ENCODE measurements at places on chromosomes 2 and 18.

DNA sequence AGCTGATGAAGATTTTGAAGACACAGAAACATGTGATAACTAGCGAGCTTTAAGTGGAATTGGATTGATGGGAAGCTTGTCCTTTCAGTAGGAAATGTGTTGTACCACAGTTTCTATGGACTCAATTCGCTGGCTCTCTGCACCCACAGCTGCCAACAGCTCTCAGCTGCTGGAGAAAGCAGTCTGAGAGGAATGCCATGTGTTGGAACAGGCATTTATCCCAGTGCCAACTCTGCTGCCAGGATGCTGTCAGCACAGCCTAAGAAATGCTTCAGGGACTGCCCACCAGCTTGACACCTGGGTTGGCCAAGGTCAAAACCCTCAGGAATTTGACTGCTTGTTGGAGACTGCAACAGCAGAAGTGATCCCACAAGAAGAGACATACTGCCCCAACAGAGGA lies 193.0 kb upstream of the THSD7B start:
- no peak for DNase-seq

DNA sequence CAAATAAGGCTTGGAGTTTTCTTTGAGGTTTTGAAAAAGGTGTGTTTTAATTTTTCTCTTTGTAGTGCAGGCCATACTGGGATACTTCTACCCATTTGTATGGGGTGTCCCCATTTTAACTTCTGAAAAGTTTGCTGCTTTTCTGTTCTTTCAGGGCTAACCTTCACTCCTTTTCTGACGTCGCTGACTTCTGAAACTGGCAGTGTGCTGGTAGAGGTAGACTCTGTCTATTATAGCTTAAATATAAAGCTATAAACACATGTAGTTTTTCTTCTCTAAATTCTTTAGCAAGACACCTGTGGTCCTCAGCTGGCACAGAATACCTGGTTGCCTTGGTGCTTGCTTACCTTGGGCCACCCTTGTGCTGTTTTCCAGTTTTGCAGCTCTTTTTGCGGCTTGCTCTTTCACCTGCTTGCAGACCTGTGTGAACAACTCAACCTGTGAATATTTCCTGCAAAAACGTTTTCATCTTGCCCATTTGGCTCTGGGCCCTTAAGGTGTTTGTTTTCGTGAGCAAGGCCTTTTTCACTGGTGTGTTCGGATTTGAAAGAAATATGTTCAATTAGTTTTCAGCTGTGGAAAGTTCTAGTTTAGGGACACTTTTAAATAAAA lies 42.2 kb downstream of the PHLPP1 start:
- peak; percentile 72 for DNase-seq

DNA sequence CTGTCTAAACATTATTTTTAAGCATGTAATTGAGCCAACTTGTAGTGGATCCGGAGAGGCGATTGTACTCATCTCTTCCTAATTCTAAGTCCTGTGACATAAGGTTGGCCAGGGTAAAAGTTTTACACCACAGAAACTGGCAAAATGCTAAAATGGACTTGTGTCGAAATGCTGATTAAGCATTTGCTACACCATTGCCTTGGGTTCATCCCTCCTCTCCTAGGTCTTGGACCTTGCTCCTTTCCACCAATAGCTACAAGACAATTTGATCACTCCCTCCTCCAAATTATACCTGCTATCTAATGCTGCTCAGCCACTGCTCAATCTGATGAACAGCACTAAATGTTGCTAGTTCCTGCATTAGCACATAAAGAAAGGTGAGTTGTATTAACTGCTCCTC lies 132.7 kb upstream of the EPC2 start:
- no peak for DNase-seq

DNA sequence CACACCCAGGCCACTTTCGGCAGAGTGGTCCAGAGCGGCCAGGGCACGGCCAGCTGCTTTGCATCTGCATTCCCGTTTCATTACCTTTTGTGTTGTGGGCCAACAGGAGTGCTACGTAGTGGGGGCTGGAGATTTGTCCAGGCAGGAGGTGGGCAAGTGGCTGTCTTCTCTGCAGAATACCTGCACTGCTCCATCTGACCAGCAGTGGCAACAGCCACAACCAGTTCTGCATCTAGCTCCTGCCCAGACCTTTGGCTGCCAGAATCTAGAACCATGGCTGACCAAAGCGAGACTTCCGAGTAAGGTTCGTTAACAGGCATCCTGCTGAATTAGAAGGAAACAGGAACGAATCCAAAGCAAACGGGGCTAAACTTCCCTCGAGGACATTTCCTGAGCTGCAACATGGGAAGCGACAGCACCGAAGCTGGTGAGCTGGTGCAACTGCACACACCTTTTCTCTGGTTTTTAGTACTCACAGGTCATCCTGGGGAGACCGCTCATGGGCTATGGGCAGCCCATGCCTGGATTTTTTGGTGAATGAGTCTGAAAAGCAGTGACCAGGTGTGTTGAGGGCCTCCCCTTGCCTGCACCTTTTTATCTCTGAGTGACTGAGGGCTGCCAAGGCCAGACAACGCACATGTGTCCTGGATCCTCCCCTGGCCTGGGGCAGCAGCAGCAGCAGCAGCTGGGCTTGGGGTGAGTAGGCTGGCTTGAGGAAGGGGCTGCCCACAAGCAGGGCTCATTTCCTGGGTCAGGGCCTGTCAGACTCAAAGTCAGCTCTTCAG lies 10.5 kb downstream of the GDF7 start:
- DNase-seq = no peak

- DNase-seq = no peak
Measured at GRCh38 chr2:133986081-133986837, 267.6 kb upstream of the MGAT5 start.

DNA sequence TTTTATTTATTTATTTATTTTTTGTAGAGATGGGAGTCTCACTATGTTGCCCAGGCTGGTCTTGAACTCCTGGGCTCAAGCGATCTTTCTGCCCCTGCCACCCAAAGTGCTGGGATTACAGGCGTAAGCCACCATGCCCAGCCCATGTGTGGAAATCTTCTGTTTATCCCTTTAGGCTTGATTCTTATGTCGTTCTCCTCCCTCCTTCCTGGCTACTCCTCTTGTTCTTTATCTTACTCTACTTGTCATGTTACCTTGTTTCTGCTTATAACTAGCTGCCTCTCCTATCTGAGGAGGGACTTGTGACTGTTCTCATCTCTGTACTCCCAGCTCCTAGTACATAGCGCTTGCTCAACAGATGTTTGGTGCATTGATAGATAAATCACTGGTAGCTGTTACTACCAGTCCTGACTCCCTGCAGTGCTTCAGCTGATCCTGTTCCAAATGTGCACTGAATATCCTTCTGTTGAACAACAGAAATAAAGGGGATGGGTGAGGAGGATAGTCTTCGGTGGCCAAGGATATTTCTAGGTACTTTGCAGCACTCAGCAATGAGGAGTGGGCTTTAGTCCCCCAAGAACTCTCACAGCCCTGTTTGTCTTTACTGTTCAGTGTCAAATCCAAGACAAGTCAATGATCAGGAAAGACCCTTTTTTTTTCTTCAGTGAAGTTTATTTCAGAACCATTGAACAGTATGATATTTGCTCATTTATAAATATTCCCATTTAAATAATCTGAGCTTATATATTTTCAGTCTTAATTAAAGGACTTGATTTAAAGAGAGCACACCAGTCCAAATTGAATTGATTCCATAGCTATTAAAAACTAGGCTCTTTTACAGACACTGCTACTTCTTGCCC lies 7.2 kb downstream of the IL1B start:
- no peak for DNase-seq

- DNase-seq = no peak
Measured at GRCh38 chr2:144459937-144460336, 60.0 kb downstream of the ZEB2 start.

GRCh38 chr2:178377046-178377445 lies 73.9 kb downstream of the PRKRA start:
- DNase-seq = no peak

DNA sequence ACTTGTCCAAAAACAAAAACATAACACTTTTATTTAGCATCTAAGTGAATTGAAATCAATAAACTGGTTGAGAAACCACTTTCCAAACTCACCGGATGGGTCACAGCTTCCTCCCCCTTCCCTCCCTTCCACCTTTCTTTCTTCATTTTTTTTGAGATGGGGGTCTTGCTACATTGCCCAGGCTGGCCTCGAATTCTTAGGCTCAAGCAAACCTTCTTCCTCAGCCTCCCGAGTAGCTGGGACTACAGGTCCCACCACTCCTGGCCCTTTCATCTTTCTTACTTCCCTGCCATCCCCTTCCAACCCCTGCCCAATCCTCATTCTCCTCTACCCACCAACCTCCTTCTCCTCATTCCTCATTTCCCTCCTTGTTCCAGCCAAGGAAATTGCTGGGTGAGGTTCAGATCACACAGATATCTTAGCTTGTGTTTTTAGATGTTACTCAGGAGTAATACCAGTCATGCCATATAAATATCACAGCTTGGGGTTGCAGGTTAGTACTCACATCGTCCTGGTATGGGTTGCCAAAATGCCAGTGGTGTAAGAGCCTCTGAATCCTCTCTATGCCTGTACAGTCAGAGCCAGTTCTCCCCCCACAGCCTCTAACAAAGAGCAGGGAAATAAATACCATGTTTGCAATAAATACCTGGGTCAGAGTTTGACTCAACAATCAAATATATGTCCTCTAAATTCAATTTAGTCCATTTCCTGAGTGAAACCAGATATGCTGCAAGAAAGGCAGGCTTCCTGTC lies 132.7 kb upstream of the NDUFV2 start:
- DNase-seq = no peak

- DNase-seq = no peak
Measured at GRCh38 chr2:26848336-26849055, 564 bp downstream of the DPYSL5 start.

- no peak for DNase-seq
Measured at GRCh38 chr2:38301340-38301968, 75.6 kb downstream of the ATL2 start.

DNA sequence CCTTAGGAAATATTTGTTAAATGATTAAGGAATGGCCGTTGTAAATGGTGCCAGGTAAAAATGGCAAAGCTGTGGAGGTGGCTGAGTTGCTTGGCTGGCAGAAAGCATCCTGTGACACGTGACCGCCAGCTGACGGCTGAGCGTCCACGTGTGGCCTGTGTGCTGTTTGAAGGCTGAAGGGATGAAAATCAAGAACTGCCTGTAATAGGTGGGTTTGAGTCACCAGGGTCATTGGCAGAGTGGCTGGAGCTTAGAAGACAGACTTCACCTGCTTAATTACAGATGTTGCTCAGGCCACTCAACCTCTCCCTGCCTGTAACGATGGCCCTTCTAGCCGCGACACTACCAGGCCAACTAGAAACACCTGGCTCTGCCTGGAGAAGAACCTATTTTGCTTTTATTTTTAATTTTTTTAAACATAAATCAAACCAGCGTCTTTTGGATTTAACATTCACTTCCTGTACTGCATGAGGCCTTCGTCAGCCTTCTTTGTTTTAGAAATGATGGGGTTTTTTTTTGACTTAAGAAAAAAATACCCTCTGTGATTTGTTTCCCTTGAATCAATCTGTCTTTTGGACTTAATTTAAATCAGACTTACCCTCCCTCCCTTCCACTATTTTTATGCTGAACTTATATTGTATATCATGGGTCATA lies 206.5 kb downstream of the PRKCE start:
- DNase-seq = no peak

GRCh38 chr2:98702127-98702802 lies 28.7 kb downstream of the MGAT4A start:
- DNase-seq = no peak

- no peak for DNase-seq
Measured at GRCh38 chr2:133986881-133987795, 266.7 kb upstream of the MGAT5 start.

DNA sequence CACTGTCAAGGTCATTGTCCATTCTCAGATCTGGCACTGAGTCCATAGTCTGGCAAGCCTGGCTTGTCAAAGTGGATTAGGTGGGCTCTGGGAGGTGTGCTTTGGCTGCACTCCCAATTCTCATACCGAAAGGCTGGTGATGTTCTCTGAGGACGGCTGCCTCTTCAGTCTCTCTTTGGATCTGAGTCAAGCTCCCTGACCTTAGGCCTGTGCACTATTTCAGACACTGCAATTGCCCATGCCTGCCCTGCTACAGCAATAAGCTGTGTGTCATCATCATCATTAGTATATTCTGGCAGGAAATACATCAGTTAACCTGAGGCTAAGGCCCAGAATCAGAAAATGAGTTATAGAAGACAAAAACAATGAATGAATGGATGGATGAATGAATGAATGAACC lies 1.6 kb upstream of the SLC5A7 start:
- no peak for DNase-seq

DNA sequence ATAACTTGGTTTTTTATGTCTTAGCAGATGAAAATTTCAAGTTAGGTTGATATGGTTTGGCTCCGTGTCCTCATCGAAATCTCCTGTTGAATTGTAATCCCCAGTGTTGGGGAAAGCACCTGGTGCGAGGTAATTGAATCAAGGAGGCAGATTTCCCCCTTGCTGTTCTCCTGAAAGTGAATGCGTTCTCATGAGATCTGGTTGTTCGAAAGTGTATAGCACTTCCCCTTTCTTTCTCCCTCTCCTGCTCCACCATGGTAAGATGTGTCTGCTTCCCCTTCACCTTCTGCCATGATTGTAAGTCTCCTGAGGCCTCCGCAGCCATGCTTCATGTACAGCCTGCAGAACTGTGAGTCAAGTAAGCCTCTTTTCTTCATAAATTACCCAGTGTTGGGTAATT lies 242.1 kb upstream of the TNP1 start:
- no peak for DNase-seq

DNA sequence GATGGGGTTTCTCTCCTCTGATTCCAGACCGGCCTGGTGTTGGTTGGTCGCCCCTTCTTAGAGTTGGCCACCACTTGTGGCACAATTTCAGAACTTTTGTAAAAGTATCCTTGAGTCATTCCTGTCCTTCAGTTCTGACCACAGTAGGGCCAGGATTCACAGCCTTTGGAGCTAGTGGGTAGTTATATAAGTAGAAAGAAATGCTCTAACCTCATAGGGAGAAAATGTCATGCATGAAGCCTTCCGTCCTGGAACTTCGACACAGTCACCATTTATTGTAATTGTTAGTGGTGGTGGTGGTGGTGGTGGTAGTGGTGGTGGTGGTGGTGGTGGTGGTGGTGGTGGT lies 65.4 kb downstream of the EPAS1 start:
- no peak for DNase-seq

DNA sequence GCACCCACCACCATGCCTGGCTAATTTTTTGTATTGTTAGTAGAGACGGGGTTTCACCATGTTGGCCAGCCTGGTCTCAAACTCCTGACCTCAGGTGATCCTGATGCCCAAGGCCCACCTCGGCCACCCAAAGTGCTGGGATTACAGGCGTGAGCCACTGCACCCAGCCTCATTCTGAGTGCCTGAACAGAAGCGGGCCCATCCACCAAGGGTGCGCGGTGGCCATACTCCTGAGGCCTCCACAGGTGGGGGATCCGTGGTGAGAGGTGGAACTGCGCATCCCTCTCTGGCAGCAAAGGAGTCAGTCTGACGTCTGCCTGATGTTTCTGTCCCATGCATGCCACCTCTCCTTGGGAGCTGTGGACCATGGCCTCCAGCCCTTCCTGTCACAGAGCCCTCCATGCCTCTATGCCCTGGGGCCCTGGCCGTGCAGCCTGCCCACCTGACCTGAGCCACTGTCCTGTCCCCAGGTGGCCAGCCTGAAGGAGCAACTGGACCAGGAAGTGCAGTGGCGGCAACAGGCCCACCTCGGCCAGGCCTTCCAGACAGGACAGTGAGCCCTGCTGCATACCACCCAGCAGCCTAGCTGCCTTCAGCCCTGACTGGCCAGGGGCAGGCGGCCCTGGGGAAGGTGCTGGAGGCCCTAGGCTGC lies 7.6 kb upstream of the SNED1 start:
- no peak for DNase-seq

All from ureter (tissue), 1 donor.